ENCODE measurements at places on chromosomes 3 and 15.

DNA sequence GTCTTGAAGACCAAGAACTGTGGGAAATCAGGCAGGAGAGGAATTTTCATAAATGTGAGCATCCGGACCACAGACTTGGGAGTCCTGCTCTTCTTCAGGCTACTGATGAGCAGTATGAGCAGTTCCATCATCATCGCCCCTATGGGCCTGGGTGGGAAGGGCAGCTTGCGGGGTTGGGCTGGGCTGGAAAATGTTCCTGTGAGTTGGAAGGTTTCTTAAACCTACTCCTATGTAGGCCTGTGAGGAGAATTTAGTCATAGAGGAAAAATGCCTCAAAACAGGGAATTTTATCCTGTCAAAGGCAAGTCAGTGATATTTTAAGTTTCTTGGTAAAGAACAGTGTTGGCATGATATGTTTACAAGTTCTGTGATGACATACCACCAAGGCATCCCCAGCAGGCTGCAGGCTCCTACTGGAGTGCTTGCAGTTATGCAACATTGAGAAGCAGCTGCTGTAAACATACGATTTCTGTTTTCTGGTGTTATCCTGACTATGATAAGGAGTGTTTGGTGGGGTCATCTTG lies 10.3 kb downstream of the MASP1 start:
- DNase-seq = no peak

GRCh38 chr3:58085616-58086015 lies 77.4 kb downstream of the FLNB start:
- no peak for DNase-seq

DNA sequence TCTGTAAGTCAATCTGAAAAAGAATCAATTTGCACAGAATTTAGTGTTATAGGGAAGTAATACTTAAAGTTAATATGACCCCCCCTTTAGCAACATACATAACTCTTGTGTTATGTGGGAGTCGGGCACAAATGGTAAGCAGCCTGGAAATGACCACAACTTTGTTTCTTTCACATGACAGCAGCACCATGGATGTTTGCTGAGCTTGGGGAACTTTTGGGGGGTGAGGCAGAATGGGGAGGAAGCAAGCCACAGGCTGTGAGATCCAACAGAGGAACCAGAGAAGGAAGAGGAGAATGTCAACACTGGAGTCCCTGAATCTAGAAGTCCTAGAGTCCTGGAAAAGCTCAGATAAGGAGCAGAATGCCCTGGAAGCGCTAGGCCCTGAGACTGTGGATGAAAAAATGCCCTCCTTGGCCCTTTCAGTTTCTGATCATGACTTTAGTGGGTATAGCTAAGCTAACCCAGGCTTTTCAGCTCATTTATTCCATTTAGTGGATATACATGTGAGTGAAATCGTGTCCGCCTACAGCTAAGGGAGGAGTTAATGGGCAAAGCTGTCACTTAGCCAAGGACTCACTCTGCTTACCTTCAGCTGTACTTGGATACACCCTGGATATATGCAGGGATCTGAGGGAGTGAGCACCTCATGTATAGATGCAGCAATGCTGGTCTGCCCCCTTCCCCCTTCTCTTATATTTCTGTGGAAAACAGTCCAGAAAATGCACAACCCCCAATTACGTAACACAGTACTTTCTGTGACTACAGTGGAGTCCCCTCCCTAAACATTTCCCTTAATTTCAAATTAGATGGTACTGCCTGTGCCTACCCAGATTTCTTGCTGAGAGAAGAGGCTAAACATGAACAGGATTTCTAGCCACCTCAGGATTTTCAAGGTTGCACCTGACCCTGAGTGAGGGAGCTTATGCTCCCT lies 39.1 kb downstream of the CFAP91 start:
- no peak for DNase-seq

GRCh38 chr15:89680282-89680873 lies 1.2 kb upstream of the PLIN1 start:
- DNase-seq = no peak

DNA sequence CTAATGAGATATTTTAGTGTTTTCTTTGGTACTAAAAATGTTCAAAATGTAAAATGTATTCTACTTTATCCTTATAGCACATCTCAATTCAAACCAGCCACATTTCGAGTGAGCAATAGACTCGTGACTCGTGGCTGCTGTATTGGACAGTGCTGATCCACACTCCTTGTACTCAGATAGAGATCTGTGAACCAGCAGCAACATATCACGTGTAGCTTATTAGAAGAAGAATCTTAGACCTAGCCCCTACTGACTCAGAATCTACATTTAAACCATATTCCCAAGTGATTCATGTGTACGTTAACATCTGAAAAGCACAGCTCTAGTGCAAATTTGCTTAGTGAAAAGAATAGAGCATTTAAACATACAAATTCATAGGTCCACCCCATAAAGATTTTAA lies 130.9 kb downstream of the IL1RAP start:
- no peak for DNase-seq

DNA sequence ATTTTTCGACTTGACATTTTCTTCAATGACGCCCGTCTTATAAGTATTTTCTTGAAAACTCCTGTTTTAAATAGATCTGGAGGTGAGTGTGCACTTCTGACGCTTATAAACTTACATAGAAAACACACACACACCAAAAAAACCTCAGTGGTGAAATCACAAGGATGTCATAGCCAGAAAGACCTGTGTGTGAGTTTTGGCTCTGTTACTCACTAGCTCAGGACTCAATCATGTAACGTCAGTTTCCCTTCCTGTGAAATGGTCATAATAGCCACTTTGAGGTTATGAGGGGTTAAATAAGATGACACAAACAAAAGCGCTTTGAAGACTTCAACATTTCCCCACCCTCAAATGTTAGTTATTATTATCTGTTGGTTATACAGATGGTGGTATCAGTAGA lies 1.8 kb downstream of the IL20RB start:
- no peak for DNase-seq

GRCh38 chr3:120324190-120324589 lies 25.0 kb downstream of the LRRC58 start:
- DNase-seq = no peak

GRCh38 chr3:134827213-134827612 lies 32.2 kb downstream of the EPHB1 start:
- no peak for DNase-seq

GRCh38 chr3:46994801-46995731 lies 15.6 kb downstream of the NBEAL2 start:
- DNase-seq = no peak
